ENCODE measurements at places on chromosomes 13 and 19.

- DNase-seq, result no peak
Measured at GRCh38 chr13:110454227-110454859, 107.2 kb downstream of the RAB20 start.

- DNase-seq, result no peak
Measured at GRCh38 chr19:8426283-8426682, 13.2 kb downstream of the MARCHF2 start.

DNA sequence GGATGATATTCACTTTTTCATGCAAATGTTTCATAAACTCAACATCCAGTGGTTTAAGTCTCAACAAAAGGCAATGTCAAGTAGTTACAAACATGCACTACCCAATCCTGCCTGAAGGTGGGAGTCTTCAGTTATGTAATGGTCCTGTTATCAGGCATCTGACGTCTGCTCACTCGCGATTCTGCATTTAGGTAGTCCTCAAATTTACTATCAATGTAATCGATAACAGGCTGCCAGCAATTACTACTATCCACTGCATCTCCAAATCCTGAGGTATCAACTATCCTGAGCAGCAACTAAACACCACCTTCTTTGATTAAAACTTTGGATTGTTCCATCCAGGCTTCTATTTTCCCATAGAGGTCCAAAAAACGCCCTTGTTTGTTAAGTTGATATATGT is 51.2 kb downstream of the NLRP12 start:
- DNase-seq, result peak; percentile 30

DNA sequence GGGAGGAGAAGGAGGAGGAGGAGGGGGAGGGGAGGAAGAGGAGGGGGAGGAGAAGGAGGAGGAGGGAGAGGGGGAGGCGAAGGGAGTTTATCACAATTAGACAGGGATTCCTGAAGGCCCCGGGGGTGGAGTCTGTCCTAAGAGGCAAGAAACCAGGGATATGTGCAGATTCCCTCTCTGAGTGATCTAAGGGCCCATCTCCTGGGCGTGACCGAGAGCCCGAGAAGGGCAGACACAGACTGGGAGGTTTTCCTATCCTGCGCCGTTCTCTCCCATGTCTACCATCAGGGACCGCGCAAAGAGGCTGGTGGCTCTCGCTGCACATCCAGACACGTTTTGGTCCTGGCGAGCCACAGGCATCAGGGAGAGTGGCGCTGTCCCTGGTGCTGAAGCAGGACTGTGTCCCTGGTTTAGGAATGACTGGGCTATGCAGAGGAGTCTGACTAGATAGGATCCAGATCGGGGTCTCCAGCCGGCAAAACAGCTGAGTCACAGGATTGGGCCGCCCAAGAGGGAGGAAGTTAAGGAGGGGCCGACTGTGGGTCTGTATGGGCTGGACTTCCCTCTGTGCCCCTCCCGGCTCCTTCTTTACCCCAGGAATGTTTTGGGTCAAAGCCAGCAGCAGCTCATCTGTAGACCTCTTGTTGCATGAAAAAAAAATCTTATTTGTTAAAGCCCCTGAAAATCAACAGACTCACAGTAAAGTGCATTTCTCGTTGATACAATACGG is 17.9 kb upstream of the ZNF175 start:
- peak; percentile 11 for DNase-seq

- no peak for DNase-seq
Measured at GRCh38 chr13:48939728-48940127, 36.0 kb upstream of the FNDC3A start.

DNA sequence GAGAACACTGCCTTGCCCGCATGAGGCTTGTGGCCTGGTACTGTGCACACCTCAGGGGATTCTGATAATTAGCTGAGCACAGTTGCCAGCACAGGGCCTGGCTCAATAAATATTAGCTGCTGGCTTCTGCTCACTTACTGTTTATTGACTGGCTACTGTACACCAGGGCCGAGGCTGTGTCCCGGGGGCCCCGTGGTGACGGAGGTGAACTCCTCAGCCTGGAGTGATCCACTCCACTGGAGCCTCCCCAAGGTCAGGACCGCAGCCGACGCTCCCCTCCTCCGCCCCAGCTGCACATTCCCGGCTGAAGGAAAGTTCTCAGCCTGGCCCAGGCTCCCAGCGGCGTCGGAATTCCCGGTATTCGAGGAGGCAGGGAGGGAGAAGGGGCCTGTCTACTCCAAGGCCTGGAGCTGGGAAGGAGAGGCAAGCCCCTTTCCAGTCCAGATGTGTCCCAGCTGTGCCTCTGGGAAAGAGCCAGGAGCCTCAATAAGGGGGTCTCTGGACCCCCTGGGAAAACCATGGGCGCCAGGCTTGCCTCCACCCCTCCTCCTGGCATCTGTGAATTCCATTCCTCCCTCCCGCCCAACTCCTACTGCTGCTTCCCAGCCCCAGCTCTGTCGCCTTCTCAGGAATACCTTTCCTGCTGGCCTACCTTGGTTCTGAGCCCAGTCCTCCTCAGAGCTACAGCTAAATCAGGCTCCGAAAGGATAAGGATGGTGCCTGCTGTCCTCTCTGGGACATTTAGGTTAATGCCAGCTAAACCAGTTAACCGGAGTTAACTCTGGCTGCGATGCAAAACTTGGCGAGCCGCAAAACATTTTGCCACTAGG is 7.3 kb downstream of the RPS16 start:
- no peak for DNase-seq

All from T-helper 9 cell (primary cell).